Naive thymus-derived CD4-positive, alpha-beta T cell (primary cell): ENCODE measurements at places on chromosomes 5 and 9.

- peaks cover 69% of the 10 kb centered on the region for H3K4me1 ChIP-seq
- peak overlapping the region; percentile 36 for H3K4me3 ChIP-seq
- H3K27ac ChIP-seq: peak overlapping the region; percentile 71
- peaks cover 7% of the 10 kb centered on the region for H3K36me3 ChIP-seq
Observed at GRCh38 chr5:172111852-172112225, 76.2 kb downstream of the STK10 start.

- H3K27me3 ChIP-seq: peaks cover 2% of the 10 kb centered on the region
- H3K27ac ChIP-seq: no peak overlapping the region
- H3K36me3 ChIP-seq: no peaks in the 10 kb centered on the region
- no peak overlapping the region for H3K4me3 ChIP-seq
- no peaks in the 10 kb centered on the region for H3K4me1 ChIP-seq
Observed at GRCh38 chr5:148541054-148541835, 113.1 kb downstream of the HTR4 start.

- no peaks in the 10 kb centered on the region for H3K36me3 ChIP-seq
- no peak overlapping the region for H3K4me3 ChIP-seq
Observed at GRCh38 chr9:71916834-71917534, 5.5 kb downstream of the C9orf85 start.

DNA sequence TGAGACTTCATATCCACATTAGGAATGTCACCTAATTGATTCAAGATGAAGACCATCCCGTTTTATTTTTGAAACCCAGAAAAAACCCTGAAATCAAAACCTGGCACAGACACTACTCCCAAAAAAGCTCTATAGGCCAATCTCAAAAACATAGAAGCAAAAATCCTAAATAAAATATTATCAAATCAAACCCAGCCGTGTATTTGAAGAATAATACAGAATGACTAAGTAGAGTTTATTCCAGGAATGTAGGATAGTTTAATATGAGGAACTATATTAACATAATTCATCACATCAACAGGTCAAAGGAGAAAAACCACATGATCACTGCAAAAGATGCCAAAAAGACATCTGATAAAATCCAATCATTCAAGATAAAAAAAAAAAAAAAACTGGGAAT is 167.1 kb downstream of the ACTL7B start:
- DNase-seq: no peak
- no peak overlapping the region for H3K27ac ChIP-seq
- H3K27me3 ChIP-seq: no peaks in the 10 kb centered on the region
- no peak overlapping the region for H3K4me3 ChIP-seq

DNA sequence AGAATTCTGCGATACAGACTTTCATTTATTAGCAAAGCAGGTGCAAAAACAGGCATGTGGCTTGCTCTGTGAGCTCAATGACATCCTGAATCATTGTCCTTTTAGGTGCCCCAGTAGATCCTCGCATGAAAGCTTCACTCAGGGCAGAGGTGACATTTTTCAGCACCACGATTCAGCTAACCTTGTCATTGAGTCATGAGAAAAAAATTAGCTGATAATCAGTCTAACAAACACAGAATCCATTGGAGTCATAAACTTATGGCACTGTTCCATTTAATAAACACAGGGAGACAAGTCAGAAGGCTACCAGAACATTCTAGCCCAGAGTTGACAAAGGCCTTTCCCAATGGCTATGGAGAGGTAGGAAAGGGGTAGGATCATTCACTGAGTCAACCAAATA is 104.8 kb upstream of the RAD23B start:
- H3K4me3 ChIP-seq: no peak overlapping the region
- H3K4me1 ChIP-seq: no peaks in the 10 kb centered on the region
- H3K36me3 ChIP-seq: no peaks in the 10 kb centered on the region
- no peak overlapping the region for H3K27ac ChIP-seq
- no peaks in the 10 kb centered on the region for H3K27me3 ChIP-seq

- no peaks in the 10 kb centered on the region for H3K27me3 ChIP-seq
- H3K4me1 ChIP-seq: no peaks in the 10 kb centered on the region
- no peak overlapping the region for H3K27ac ChIP-seq
Observed at GRCh38 chr5:168106008-168106761, 185.3 kb upstream of the WWC1 start.

DNA sequence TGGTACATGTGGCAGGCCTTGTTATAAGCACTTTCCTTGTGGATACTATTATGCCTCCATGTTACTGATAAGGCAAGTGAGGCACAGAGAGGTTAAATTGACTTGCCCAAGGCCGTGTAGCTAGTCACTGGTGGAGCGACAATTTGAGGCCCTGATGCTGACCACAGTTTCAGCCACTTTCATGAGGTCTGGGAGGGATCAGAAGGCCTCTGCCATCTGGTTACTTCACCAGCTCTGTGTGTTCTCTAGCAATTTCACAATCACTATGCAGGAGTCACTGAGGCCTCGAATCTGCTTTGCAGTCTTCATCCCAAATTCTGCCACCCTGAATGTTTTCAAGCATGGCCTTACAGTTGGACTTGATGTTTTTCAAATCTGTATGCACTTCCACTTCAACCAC is 9.1 kb downstream of the LRRC70 start:
- peaks cover 5% of the 10 kb centered on the region for H3K4me1 ChIP-seq
- DNase-seq: no peak
- H3K27me3 ChIP-seq: no peaks in the 10 kb centered on the region
- H3K4me3 ChIP-seq: no peak overlapping the region

DNA sequence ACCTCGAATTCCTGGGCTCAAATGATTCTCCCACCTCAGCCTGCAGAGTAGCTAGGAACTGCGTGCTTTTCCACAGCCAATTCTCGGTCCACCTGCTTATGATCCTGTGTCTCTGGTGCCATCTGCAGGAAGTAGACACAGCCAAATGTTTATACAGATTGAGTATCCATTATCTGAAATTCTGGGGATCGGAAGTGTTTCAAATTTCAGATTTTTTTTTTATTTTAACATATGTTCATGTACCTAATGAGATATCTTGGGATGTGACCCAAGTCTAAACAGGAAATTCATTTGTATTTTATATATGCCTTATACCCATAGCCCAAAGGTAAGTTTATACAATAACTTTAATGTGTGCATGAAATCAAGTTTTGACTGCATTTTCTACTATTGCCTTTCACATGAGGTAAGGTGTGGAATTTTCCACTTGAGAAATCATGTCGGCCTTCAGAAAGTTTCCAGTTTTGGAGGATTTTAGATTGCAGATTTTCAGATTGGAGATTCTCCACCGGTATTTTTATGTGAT is 89.5 kb downstream of the ESM1 start:
- H3K27me3 ChIP-seq: no peaks in the 10 kb centered on the region
- H3K27ac ChIP-seq: no peak overlapping the region
- DNase-seq: no peak
- no peak overlapping the region for H3K4me3 ChIP-seq

GRCh38 chr5:76733049-76733417 is 17.1 kb downstream of the F2R start:
- peak overlapping the region; percentile 46 for H3K4me3 ChIP-seq
- no peak for DNase-seq
- H3K4me1 ChIP-seq: no peaks in the 10 kb centered on the region

DNA sequence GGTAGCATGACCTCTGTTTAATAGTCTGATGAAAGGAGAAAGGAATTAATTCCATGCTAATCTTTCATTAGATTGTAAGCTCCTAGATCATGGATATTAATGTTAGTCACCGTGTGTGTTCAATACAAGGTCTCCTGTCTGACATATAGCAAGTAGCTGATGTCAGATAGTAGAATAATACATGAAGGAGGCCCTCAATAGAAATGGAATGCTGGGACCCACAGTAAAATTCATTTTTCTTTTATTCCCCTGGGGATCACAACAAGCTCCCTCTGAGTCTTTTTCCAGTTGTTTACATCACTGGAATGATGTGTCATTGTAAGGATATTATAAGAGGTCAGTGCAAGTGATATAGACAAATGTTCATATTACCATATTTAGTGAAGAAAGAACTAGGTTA is 240.3 kb upstream of the TRPC7 start:
- no peaks in the 10 kb centered on the region for H3K36me3 ChIP-seq

DNA sequence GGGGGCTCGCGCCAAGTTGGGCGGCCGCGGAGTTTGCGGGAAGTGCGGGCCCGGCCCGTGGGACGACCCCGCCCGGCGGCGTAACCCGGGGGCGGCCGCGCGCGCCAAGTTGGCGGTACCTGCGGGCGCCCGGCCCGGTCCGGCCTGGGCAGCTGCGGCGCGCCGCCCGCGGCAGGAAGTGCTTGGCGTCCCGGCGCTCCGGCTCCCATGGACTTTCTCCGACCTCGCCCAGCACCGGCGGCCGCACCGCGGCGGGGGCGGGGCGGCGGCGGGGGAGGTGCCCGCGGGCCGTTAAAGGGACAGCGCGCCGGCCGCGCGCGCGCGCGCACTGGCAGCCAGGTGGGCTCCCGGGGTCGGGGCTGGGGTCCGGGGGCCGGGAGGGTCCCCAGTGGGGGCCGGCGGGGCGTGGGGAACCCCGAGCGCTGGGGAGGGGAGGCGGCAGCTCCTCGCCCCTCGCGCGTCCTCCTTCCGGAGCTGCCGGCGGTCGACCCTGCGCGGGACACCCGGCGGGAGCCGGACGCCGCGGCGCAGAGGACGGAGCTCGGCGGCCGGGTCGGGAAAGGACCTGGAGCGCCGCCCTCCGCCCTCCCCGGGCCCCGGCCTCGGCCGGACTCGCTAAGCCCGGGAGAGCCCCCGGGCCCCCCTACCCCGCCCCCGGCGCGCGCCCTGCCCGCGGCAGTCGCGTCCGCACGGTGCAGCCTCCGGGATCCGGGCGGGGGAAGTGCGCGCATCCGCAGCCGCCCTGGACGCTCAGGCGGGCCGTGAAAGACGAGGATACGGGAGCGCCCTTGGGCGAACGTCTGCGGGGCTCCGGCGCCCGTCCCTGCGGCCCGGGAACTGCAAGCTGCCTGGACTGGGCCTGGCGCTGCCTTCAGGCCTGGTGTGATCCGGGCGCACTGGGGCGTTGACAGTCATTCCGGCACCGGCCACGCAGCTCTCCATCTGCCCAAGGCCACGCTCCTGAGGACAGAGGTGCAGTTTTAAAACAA is at the start of gene NACC2:
TSS of gene NACC2 (minus strand) at position 220 of the 989 bp plus-strand sequence. CDS start 44,768 bp downstream, outside the sequence.
- peak within 1 kb of the TSS; percentile 37 for H3K4me3 ChIP-seq
- H3K27ac ChIP-seq: peak within 1 kb of the TSS; percentile 64
- H3K27me3 ChIP-seq: no peaks in the 10 kb centered on the region
- peaks cover 17% of the 10 kb centered on the region for H3K4me1 ChIP-seq
- no peak for DNase-seq
- no peaks in the 10 kb centered on the region for H3K36me3 ChIP-seq

DNA sequence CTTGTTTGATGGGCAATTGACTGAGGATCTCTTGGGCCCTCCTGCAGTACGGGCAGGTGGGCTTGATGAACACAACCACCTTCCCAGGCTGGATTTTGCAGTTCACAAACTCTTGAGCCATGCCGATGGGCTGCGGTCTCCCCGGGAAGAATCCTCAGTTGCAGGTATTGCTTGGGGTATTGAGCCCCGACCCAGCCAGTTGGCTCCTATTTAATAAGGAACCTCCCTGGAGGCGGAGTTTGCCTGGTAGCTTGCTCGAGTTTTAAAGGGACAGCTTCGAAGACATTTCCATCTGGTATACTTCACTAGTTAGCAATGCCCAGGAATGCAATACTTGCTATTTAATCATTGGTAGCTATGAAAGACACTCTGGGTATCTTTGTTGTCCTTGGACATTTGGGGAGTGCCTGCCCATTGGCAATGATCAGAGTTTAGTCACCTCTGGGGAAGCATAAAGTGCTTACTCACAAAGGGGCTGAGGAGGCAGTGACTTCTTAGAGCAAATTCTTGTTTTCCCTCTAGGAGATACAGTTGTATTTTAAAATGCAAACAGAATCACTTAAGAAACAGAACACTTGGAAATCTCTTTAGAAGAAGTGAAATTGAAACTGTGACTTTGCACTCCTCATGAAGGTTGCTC is at the start of gene GLRX:
TSS of gene GLRX (minus strand) at position 185 of the 640 bp plus-strand sequence. CDS start at position 121, 64 bp downstream.
- DNase-seq: peak; percentile 62
- H3K4me1 ChIP-seq: peaks cover 38% of the 10 kb centered on the region
- peak within 1 kb of the TSS; percentile 84 for H3K27ac ChIP-seq
- no peaks in the 10 kb centered on the region for H3K27me3 ChIP-seq
- H3K36me3 ChIP-seq: no peaks in the 10 kb centered on the region
- peak within 1 kb of the TSS; percentile 93 for H3K4me3 ChIP-seq

- H3K27me3 ChIP-seq: no peaks in the 10 kb centered on the region
- DNase-seq: no peak
Observed at GRCh38 chr5:112125903-112126302, 293.2 kb downstream of the EPB41L4A start.

DNA sequence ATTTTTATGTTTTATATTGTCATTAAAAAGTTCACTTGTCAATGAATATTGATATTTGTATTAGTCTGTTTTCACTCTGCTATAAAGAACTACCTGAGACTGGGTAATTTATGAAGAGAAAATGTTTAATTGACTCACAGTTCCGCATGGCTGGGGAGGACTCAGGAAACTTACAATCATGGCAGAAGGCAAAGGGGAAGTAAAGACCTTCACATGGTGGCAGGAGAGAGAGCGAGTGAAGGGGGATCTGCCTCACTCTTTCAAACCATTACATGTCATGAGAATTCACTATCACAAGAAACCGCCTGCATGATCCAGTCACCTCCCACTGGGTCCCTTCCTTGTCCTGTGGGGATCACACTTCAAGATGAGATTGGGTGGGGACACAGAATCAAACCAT is 27.4 kb downstream of the SRD5A1 start:
- DNase-seq: no peak
- H3K4me1 ChIP-seq: no peaks in the 10 kb centered on the region
- H3K4me3 ChIP-seq: no peak overlapping the region
- no peaks in the 10 kb centered on the region for H3K27me3 ChIP-seq

DNA sequence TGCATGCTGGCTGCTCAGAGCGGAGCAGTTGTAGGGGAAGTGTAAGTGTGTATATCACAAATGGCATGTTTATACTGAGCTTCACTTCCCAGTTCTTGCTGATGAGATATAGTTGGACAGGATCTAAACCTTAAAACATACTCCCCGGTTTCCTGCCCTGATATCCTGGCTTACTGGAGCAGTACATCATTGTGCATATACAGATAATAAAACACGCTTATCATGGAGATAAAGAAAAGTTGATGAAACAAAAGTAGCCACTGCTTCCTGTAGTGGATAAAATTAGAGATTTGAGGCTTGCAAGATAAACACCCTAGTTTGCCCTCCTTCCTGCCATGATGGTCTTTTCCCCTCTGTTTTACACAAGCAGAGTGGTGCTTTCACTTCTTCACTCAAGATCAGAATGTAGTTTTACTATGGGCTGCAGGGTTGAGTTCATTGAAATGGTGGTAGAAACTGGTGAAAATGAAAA is 15.0 kb downstream of the NPR3 start:
- no peak overlapping the region for H3K27ac ChIP-seq
- no peaks in the 10 kb centered on the region for H3K4me1 ChIP-seq
- H3K4me3 ChIP-seq: no peak overlapping the region
- H3K36me3 ChIP-seq: no peaks in the 10 kb centered on the region
- DNase-seq: no peak

DNA sequence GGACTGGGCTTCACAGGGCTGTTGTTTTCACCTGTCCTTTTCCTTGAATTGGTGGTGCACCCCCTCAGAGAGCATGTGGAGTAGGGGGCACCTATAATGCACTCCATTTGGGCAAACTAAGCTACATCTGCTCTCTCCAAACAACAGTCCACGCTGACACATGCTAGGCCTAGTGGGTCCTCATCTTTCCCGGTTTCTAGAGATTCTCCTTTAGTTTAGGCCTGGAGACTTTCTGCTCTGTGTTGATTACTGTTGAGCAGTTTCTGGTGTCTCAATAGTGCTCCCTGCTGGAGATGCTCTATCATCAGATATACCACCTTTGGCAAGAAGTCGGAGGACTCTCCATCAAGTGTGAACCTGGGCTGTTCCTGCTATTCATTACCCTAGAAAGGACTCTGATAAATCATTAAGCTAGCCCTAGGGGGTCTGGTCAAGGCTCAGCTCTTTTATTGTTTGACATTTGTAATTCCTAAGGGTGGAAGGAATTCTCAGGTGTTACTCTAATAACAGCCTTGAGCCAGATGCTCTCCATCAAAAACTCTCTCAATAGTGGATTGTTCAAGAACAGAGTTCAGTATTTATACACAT is 64.0 kb upstream of the FYB1 start:
- H3K36me3 ChIP-seq: no peaks in the 10 kb centered on the region
- no peak overlapping the region for H3K4me3 ChIP-seq
